Lower leg skin (tissue), 4 donors: ENCODE measurements at places on chromosomes 12 and 14. TPM values are rescaled to one million over a fixed set of nuclear protein-coding genes. Genes with fewer than 3 reads are reported as not detected.

DNA sequence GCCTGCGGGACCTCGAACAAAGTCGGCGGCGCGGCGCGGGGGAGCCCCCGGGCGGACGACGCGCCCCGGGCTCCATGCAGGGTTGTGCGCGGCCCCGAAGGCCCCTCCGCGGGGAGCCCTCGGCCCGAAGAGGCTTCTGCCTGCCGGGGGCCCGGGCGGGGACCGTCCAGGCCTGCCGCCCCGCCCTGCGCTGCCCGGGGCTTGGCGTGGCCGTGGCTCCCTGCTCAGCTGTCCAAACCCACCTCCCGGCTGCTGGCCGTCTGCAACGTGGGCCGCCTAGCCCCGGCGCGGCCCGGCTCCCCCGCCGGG lies 670 bp downstream of the DYRK2 start:
- DNase-seq = no peak

- no peak for DNase-seq
Measured at GRCh38 chr12:4558171-4558570, 3.8 kb upstream of the DYRK4 start.

DNA sequence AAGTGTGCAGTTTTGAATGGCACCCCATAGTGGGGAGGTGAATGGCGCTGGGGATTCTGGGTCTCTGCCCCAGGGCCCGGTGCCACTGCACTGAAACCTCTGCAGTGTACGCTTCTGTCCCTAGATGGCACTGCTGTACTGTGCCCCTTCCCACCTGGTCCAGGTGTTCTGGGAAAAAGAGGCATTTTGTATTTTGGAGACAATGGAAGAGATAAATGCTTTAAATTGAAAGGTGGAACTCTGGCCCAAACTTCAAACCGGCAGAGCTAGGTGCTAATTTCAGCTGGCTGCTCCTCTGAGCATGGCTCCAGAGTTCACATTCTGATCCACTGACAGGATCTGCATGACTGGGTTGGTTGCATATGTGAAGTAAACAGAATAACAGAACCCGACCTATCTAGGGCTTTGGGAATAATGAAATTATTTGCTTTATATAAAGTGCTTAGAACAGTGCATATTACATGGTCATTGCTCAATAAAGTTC lies 52.2 kb downstream of the KRT80 start:
- no peak for DNase-seq

DNA sequence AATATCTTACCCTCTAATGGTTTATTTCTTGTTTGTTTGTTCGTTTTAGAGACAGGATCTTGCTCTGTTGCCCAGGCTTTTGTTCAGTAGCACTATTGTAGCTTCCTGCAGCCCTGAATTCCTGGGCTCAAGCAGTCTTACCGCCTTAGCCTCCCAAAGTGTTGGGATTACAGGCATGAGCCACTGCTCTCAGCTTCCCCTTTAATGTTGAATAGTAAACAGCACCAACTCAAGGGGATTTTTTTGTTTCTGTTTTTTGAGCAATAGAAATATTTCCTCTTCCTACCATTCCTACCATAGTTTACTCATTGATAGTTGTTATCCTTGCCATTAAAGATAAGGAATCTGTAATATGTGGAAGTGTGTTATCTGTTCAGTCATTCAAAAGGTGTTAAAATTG lies 10.7 kb downstream of the ARID4A start:
- DNase-seq = no peak

DNA sequence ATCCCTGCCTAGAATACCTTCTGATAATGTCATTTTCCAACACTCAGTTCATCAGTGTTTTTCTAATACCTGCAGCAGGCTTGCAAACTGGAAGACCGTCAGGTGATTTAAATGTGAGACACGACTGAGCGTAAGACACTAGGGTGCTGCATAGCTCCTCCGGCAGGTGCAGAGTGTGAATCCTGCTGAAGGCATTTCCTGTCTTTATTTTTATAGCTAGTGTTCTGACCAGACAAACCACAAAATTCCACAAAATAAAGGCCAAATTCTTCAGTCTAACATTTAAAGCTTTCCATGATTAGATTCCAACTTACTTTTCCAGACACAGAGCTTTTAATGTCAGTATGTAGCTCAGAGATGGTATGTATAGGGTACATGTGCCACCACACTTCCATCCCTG lies 70.7 kb downstream of the BBS10 start:
- DNase-seq = no peak

GRCh38 chr12:68403296-68403695 lies 71.1 kb upstream of the MDM1 start:
- DNase-seq = no peak

DNA sequence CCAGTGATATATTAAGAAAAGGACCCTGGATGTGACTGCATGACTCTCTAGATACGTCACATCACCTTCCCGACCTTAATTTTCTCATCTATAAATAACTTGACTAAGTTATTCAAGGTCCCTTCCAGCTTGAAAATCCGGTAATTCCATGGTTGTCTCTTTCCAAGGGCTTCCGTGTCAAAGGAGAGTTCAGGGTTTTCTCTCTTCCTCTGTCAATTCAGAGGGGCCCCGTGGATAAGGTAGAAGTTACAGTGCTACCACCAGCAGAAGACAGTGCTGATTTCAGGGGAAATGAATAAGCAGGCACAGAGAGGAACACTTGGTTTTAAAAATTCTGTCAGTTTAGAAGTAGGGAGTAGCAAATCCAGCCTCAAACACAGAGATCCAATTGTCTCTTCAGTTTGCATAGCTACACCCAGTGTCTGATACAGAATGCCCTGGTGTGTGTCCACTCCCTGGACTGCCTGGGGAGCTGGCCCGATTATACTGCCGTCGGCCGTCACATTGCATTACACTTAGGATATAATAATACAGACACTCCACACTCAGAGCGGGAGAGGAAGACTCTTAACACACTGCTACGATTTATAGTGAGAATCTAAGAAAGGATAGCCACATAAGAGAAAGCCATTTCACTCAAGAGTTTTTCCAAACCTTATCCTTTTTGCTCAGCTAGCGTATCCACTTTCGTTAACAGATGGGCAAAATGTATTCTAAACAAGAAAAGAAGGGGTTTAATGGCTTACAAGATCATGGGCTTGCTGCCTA lies 54.7 kb upstream of the GTF2A1 start:
- no peak for DNase-seq

GRCh38 chr12:119052001-119052400 lies 70.7 kb downstream of the SRRM4 start:
- no peak for DNase-seq

DNA sequence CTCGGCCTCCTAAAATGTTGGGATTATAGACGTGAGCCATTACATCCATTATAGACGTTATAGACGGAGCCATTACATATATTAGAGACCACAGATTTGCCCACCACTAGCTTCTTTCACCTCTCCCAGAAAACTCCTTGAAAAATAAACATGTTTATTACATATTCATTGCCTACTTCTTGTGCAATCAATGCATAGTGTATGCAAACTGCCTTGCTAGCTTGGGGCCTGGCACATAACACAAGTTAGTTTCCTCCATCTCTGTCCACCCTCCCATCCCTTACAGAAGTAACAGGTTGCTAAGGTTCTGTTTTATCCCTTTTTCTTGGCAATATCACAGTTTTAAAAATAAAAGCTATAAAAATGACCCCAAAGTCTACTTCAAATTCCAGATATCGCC lies 66.4 kb upstream of the KRR1 start:
- DNase-seq = no peak

- no peak for DNase-seq
Measured at GRCh38 chr12:29561664-29562071, 64.2 kb upstream of the OVCH1 start.

DNA sequence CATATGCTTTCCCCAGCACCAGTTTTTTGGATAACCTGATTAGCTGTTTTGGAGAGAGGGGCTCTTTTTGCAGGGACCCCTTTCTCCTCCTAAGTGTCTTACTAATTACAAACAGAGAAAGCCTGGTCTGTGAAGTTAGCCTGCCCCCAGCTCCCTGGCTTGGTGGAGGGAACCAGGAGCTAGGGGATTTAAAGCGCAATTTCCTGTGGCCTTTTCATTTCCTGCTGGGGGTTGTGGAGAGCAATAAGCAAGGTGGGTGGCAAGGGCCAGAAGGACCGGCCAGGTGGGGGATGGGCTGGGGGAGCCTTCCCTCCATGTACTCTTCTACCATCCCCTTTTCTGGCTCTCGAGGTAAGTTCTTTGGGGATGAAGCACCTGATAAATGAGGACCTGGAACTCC lies 4.1 kb upstream of the CISTR start:
- DNase-seq = no peak

- DNase-seq = peak; percentile 53
Measured at GRCh38 chr12:24561882-24562770, 386.8 kb downstream of the BCAT1 start.

GRCh38 chr12:81231574-81232368 lies 153.9 kb downstream of the ACSS3 start:
- DNase-seq = no peak

DNA sequence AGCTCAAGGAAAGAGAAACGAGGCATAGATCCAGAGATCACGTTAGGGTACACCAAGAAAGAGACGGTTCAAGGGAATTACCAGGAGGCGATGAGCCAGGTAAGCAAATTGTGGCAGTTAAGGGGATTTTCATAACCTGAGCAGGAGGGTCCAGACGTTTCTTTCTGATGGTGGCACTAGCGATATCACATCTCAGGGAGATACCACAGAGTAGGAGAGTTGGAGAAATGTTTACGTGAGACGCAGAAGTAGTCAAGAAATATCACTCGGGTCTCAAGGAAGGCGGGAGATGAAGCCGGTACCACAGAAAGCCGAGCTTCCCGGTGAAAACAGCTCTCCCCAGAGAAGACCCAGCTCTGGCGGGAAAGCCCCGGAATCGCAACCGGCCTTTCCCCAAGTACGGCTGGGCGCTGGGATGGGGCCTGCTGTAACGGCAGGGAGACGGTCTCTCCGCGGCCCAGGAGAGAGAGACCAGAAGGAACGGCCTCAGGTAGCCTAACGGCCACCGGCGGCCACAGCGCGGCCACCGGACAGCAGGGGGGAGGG lies 485 bp downstream of the SENP1 start:
- DNase-seq = peak; percentile 16

DNA sequence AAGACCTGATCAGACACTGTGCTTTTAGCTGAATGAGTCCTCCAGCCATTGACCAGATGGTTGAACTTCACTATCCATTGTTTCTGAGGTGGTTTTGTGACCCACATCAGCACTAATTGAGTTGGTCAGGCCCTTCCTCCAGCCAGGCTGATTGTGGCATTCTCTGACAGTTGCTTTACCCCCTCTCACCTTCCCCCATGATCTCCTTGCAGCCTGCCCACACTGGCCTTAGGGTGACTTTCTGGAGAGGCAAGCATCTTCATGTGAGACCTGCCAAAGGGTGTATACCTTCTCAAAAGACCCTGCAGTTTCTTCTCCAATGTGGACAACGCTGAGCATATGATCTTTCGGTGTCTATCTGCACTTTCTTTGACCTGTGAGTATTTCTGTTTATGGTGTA lies 83.9 kb downstream of the GPATCH2L start:
- no peak for DNase-seq

- no peak for DNase-seq
Measured at GRCh38 chr12:31227401-31227981, 98.5 kb downstream of the SINHCAF start.

DNA sequence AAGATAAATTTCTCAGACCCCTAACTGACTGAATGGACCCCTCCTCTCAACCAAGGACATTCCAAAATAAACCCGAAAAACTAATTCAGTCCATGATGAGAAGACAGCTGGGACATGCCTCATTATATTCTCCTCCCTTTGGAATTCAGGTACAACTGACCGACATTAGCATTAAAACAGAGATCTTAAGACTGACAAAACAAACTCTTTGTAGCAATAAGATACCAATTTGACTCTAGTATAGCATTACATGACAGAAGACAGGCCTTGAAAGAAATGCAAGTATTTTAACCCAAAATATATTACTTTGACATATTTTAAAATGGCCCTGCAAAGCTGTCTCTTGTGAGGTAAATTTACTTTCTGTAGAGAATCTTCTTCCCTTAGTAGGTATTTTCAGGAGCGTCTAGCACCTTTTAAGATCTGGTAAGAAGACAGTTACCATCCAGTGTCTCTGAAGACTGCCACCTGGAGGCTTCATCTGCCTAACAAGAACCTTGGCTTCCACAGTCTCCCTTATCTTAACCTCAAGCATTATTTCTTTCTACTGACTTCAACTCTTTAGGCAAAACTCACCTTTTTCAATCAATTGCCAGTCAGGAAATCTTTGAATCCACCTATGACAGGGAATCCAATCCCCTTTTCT lies 957.5 kb downstream of the SLC6A15 start:
- DNase-seq = no peak

DNA sequence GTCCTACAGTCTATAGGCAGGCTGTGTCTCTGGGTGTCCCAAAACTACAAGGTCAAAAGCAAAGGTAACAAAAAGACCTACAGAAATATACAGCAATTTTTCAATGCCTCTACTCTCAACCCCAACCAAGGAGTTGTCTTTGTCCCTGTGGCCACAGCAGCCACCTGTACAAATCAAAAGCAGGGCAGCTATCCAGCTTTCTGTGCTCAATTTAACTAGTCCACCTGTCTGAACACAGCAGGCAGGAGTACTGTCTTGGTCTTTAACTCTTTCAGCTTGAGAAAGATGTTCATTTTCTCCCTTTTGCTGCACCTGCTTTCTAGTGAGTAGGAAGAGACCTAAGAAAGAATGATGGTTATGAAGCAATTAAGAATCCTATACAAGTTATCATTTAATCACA lies 19.7 kb downstream of the GDF11 start:
- no peak for DNase-seq

DNA sequence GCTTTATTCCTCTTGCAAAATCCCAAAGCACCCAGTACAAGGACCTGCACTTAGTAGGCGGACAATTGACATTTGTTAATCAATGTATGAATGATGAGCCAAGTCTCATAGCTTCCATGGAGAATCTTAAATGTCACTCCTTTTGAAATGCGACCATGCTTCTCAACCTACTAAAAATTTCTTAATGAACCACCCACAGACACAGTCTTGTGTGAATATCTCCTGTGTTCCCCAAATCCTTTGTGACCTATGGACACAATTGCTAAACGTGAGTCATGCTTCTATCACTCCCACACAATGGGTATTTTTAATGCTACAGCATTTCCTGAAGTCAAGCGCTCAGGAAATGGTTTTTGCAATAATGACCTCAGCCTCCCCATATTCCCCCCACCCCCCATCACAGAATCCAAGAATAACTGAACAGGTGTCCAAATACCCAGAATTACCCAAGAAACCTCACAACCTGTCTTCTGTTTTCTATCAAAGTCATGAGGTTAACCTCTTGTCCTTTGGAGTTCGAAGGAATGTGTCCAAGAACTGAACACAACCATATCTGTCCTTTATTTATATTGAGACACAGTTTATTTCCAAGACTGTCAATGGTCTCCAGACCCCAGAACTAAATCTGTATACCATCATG lies 163.6 kb upstream of the PLEKHG7 start:
- DNase-seq = no peak

The COPZ1 gene
- 86.5 TPM for total RNA-seq

The TAS2R42 gene
- total RNA-seq = not detected

The POTEG gene
- 0.23 TPM for total RNA-seq

The PLBD1 gene
- 40.9 TPM for total RNA-seq

The KRT71 gene
- 61.7 TPM for total RNA-seq

The TMPRSS12 gene
- total RNA-seq = 1.4 TPM

The BCL11B gene
- total RNA-seq = 43.8 TPM

The C1S gene
- total RNA-seq = 52.6 TPM

The RNASE2 gene
- 0.96 TPM for total RNA-seq

The FBLN5 gene
- total RNA-seq = 28.1 TPM

The MGP gene
- 45.4 TPM for total RNA-seq

The L3HYPDH gene
- total RNA-seq = 28.1 TPM

The SLC5A8 gene
- 0.42 TPM for total RNA-seq

The CCDC38 gene
- 0.06 TPM for total RNA-seq

The ANKRD33 gene
- total RNA-seq = not detected

The OR10A7 gene
- total RNA-seq = not detected
